ENCODE measurements at places on chromosomes 12 and 14.

DNA sequence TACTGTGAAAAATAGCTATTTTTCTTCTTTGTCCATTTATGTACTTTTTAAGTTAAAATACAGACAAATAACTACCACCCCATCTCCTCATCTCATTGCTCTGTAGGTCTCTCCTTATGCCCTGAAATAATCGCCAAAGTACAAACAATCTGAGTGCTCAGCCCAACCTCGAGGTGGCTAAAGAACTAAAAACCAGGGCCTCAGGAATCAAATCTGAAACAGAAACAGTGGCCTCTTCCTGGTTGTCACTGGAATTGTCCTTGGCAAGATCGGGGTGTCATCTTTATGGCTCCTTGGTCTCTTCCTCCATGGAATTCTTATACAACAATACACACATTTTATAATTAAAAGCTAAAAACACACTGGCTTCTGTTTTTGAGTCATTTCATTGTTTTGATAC is 182.4 kb downstream of the ASCL1 start:
- DNase-seq: no peak

GRCh38 chr12:121214855-121215745 is 5.2 kb downstream of the P2RX4 start:
- no peak for DNase-seq

DNA sequence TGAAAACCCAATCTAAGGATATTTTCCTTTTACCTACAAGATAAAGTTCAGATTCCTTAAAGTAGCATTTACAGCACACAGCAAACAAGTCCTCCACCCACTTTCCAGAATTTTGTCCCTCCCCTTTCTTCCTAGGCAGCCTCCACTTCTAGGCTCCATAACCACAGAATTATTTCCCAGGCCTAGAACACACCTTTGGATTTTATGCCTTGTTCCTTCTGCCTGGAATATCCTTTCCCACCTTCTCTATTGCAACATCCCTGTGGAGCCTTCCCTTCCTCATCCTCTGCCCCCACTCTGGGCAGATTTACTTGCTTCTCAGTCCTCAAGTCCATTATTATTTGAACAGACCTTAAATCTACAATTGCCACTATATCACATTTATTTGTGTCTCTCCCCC is 2.1 kb upstream of the TSPAN8 start:
- DNase-seq: no peak

DNA sequence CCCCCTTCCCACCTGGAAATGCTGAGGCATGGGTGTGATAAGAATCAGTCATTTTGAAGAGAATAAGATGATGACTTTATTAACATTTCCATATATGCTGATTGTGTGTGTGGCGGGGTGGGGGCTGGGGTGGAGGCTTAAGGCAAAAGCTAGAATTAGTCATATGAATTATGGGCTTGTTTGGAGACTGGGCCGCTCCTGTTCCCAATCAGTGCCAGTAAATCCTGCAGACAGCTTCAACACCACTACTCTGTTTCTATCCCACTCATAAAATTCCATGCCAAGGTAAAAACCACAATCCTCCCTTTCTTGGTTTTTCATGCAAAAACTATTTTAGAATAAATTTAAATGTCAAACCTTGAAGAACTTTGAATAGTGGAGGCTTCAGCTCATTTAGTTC is 29.9 kb upstream of the SLC38A2 start:
- DNase-seq: no peak

- DNase-seq: peak; percentile 21
Measured at GRCh38 chr12:14995583-14996425, 23.0 kb downstream of the PDE6H start.

DNA sequence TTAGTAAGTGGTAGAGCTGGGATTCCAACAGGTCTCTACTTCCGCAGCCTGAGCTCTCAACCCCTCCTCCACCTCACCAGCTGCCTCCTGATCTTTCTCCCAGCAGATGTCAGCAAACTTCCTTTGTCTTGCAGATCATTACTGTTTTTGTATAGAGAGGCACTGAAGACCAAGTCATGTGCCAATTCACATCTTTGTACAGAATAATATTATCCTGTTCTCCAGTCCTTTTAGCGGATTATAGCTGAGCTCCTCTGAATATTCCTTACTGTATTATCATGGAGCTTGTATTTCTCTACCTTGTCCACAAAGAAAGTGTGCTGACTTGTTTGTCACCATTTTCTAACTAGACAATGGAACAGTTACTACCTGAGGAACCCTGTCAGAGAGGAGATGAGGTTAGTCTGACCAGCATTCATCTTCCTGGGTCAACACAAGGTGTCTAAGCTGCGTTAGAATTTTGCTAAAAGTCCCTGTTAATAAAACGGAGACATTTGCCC is 142.3 kb upstream of the ARHGAP5 start:
- no peak for DNase-seq

DNA sequence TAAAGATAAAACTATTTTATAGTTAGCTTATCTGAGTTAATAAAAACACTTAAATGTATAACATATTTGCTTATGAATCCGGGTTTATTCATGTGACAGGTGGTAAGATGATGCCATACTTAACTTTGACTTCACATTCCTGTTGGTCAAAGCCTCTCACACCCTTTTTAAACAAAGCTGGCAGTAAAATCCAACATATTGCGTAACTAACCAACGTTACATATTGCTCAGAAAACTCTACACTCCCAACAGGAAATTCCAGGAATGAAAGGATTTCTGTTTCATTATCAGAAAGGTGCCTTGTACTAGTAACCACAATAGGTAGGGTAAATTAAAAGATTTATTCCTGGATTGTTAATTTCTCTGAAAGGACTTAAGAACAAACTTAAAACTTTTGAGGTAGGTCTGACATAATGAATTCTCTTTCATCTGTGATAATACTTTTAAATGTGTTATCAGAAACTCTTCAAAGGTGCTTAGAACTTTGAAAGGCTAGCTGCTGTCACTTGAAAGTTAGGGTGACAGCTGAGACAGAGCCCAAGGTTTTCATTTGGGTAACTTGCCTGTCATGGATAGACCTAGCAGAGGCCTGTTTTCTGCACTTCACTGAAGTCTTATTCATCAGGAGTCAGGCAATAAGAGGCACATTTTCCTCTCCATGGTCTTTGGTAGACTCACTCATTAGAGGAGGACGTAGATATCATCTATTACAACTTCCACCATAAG is 23.8 kb upstream of the CATSPERB start:
- DNase-seq: no peak

- no peak for DNase-seq
Measured at GRCh38 chr12:14714437-14714836, 18.0 kb upstream of the GUCY2C start.

DNA sequence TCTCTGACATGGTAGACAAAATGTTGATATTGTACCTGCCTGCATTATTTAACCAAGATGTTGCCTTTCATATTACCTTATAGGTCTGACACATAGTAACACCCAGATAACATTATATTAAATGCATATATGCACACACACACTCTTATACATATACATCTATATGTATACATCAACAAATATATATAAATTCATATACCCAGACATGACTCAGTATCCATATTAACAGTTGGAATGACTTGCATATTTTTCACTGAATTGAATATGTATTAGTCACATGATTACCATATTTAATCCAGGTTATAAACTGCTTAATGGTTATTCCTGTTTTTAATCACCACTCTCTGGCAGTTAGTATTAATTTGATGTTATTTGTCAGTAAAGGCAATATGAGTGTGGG is 85.2 kb downstream of the PAX9 start:
- DNase-seq: no peak

DNA sequence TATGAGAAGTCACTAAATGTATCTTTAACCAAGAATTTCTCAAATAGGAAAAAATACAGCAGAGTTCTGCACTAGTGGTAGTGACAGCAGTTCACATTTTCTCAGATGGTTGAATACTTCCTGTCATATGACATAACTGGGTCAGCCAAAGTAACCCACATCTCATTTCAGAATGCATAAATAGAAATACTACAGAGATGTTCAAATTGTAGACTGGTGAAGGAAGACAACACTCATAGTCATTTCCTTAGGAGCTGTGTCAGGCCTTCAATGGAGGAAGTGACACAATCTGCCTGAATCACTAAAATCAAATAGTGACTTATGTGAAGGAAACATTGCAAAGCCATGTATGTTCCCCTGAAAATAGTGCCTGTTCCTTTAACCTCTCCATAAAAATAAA is 32.4 kb downstream of the FERMT2 start:
- DNase-seq: peak; percentile 23

- DNase-seq: no peak
Measured at GRCh38 chr14:31745741-31746140, 184.5 kb downstream of the NUBPL start.

DNA sequence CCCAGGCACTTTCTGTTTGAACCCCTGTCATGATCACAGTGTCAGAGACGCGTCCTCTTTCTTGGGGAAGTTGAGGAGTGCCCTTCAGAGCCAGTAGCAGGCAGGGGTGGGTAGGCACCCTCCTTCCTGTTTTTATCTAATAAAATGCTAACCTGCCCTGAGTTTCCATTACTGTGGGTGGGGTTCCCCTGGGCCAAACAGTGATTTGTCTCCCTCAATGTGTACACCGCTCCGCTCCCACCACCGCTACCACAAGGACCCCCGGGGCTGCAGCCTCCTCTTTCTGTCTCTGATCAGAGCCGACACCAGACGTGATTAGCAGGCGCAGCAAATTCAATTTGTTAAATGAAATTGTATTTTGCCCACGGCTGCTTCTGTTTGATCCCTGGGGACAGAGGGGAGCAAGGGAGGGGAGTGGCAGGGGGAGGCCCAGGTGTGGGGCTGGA is 5.1 kb downstream of the SHMT2 start:
- no peak for DNase-seq

DNA sequence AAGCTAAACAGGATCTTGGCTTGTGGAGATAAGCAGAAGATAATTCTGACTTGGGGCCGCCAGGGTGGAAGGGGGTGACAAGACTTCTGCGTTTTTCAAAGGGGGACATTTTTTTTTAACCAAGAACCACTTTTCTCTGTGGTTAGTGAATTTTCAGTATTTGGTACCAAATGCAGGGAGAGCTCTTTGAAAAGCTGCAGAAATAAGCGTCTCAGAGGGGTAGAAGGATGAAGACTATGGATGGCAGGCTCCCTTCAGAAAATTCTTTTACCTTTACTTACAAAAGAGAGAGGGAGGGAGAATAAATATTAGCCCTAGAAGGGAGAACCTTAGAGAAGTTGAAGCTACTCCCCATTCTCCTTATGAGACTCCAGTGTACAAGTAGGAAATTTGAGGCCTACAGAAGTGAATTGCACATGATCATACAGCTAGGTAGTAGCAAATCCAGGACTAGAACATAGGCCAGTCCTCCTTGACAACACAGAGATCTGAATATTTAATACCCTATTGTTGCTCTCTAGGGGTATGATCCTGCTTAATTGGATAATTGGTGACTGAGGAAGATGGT is 840 bp downstream of the MRPL52 start:
- DNase-seq: no peak

GRCh38 chr12:125171267-125171666 is 106.0 kb downstream of the AACS start:
- no peak for DNase-seq

Measured in effector memory CD8-positive, alpha-beta T cell (primary cell).